ENCODE measurements at places on chromosomes 5 and 9.

GRCh38 chr9:117887941-117888340 lies 183.7 kb downstream of the TLR4 start:
- no peak for DNase-seq

- peak; percentile 89 for DNase-seq
Measured at GRCh38 chr5:132410451-132411303, 41.2 kb downstream of the SLC22A5 start.

DNA sequence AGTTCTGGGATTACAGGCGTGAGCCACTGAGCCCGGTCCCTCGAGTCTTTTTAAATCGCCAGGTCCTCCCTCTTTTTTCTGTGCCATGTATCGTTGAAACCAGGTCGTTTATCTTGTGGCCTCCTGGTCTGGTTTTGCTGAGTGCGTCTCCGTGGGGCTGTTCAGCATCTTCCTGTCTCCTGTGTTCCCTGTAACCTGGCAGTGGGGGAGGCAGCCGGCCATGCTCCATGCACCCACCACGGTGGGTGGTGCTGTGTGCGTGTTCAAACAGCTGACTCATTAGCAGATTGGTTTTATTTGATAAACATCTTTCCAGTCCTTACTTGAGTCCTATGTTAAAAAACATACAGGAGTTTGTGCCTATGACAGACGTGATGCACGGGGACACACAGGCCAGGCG lies 2.7 kb downstream of the RNU6ATAC start:
- no peak for DNase-seq

GRCh38 chr5:128192368-128192767 lies 108.8 kb downstream of the SLC12A2 start:
- DNase-seq: no peak

GRCh38 chr5:173721601-173722232 lies 105.3 kb upstream of the BOD1 start:
- DNase-seq: no peak

- DNase-seq: no peak
Measured at GRCh38 chr5:12795333-12795663, 891.1 kb upstream of the CTNND2 start.

DNA sequence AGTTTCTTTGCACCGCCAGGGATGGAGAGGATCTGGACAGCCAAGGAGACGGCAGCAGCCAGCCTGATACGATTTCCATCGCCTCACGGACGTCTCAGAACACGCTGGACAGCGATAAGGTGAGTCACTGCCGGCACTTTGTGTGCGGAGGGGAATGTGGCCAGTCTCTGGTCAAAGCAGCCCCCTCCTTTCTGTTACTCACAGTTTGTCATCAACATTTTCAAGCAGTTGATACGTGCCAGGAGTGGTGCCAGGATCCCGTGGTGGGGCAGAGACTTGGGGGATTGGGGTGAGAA lies 175.1 kb upstream of the OTULINL start:
- no peak for DNase-seq

- no peak for DNase-seq
Measured at GRCh38 chr5:74231697-74232096, 408.8 kb downstream of the ENC1 start.

GRCh38 chr5:141790630-141791029 lies 87.6 kb downstream of the PCDH1 start:
- DNase-seq: no peak

DNA sequence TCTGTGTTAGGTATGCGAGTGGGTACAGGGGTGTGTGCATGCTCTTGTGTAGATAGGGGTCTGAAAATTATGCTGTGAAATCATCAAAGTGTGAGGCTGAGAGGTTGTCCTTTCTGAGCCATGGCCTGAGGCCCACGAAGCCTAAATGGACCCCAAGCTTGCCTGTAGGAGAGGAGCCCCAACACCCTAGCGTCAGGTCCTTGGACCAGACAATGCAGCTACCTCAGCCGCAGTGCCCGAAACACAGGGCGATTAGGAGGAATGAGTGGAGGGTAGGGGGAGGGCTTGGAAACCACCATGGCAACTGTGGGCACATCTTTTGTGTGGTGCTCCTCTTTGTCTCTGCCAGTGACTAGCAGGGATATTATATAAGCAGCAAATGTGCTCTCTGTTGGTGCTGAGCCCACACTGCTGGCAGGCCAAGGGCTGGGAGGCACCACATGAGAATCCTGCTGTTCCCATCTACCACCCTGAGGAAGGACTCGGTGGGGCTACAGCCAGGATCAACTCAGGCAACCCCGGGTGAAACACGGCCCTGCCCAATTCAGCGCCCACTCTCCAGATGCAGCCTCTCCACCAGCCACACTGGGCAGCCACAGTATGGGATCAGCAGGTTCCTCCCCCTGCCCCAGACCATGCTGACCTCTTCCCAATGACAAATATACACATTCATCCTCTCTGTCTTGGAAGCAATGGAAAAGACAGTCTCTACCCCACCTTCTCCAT lies 84.6 kb upstream of the FSTL4 start:
- DNase-seq: no peak

- no peak for DNase-seq
Measured at GRCh38 chr5:79875230-79875629, 115.8 kb downstream of the MTX3 start.

All from NCI-H69 (cell line).